Stimulated activated CD4-positive, alpha-beta T cell treated with anti-CD3 and anti-CD28 coated beads, Interleukin-15, amount 100 ng/mL, for 1 hour (primary cell): ENCODE measurements at places on chromosomes 7 and 10.

- no peak for DNase-seq
Observed at GRCh38 chr10:63628526-63629362, 107.5 kb downstream of the REEP3 start.

GRCh38 chr7:103445228-103446048, 569 bp downstream of the SLC26A5 start:
- no peak for DNase-seq

- DNase-seq, result no peak
Observed at GRCh38 chr10:454860-455259, 234.6 kb downstream of the DIP2C start.

- no peak for DNase-seq
Observed at GRCh38 chr7:47505312-47506007, 76.5 kb downstream of the TNS3 start.

DNA sequence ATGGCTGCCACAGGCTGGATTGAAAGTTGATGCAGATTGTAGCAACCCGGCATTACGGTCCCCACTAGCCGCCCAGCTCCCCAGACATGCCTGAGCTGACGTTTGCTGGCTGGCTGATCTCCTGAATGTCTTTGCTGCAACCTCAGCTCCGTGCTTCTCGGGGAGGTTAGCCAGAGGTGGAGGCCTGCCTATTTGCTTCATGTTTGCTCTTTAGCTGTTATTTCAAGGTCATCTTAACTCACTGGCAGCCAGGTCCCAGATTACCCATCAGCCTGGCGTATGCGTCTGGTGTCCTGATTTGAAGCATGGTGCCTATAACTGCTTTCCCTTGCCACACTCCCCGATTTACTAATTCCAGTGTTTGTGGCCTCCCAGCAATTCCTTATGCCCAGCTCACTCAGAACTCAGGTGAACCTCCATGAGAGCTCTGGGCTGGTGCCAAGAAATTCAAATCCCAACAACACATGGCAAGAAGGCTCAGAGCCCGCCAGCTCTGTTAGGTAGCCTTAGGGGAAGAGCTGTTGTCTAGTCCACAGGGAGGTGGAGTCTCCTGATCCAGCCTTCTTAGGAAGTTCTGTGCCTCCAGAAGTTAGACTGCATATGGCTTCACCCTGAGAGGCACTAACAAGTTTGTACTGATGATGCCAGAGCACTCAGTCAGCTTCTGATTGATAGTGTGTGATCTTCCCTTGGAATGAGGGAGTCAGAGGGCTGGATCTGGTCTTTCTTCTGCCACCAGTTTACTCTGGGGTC, 69.7 kb upstream of the EXOC4 start:
- DNase-seq, result no peak

- no peak for DNase-seq
Observed at GRCh38 chr7:83143107-83143506, 19.6 kb downstream of the PCLO start.

DNA sequence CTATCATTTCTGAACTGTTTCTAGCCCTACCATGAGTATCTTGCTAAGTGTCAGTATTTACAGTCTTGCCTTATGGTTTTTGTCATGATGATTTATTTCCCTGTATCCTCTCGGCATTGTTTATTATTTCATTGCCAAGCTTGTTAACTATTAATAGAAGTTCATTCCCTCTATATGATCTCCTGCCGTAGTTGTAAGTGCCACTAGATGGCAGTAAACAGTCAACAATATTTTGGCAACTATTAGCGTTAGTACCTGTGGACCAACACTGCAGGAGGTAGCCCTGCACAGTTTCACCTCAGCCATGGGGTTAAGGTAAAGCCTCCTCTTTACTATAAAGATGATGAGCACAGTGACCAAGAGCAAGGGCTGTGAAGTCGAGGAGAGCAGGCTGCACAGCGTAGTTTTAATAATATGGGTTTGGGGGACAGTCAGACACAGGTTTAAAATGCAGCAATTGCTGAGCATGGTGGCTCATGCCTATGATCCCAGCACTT, 26.1 kb upstream of the CCNJ start:
- no peak for DNase-seq

DNA sequence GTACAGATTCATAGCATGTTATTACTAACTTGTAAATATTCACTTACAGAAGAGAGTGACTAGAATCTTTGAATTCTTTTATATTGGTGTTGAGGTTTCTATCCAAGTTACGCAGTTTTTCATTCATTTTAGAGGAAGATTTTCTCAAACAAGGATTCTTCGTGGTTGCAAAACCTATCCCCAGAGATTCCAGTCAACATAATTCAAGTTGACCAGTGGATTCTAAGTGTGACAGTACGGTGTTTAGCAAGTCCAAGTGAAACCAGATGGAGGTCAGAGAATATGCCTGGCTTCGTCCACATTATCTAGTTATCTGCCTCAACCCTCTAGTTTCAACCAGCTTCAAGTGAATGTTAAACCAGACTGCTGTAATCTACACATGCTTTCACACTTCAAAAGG, 131.9 kb downstream of the SDK1 start:
- DNase-seq, result no peak

GRCh38 chr10:123870260-123870659, 21.3 kb downstream of the CPXM2 start:
- DNase-seq, result no peak

DNA sequence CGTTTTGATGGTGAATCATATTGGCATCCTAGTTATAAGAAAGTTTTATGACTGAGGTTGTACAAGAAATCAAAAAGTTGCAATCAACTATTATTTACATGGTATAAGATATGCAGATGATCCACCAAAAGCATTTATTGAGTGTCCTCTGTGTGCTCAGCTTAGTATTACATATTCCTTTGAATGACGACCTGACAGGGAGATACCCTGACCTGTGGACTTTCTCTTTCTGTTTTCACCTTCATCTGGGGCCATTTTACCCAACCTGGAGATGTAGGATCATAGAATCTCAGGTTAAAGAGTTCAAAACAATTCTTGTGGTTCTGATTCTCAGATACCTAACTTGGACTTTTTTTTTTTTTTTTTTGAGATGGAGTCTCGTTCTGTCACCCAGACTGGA, 269.1 kb upstream of the SORCS1 start:
- no peak for DNase-seq

DNA sequence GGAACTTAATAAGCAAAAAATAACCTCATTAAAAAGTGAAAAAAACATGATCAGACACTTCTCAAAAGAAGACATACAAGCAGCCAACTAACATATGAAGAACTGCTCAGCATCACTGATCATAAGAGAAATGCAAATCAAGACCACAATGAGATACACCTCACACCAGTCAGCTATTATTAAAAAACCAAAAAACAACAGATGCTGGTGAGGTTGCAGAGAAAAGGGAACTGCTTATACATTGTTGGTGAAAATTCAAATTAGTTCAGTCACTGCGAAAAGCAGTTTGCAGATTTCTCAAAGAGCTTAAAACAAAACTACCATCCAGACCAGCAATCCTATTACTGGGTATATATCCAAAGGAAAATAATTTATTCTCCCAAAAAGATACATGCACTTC, 513.3 kb downstream of the MDFIC start:
- no peak for DNase-seq
